Pons (tissue), 1 donor: ENCODE measurements at places on chromosomes 3 and 15.

GRCh38 chr3:190701096-190701532, 161.4 kb downstream of the GMNC start:
- peak; percentile 56 for DNase-seq

DNA sequence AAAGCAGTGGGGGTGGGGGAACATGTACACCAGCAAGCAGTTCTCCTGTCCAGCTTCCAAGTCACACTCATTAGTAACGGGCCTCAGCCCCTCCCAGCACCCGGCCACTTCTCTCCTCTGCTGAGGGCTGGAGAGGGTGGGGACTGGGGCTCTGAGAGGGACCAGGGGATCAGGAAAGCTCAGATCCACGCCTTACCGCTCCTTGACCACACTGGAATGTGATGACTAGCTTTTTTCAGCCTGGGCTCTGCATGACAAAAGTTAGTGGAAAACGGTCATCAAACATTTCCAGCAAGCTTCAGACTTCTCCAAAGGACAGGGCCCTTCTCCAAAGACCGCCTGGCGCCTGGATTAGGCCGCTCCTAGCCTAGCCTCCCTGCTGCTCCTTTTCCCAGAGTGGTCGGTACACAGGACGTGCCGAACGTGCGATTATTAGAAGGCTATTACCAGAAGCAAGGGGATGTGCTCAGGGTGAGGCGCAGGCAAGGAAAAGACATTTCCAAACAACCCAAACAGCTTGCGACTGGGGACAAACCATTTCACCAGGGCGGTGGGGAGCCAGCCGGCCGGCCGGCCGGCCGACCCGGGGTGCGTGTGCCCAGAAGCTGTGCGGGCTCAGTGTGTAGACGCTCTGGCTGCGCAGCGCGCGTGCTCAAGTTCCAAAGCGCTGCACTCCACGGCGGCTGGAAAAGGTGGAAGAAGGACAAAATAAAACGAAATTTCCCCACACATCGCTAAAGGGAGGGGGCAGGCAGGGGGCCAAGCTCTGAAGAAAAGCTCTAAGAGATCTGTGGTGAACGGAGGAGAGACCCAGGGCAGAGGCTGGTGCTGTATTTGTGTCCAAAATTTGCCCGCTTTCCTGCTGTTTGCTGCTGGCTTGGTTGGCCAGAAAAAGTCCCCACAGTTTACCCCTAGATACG, 51.0 kb upstream of the SSR3 start:
- DNase-seq = peak; percentile 17

DNA sequence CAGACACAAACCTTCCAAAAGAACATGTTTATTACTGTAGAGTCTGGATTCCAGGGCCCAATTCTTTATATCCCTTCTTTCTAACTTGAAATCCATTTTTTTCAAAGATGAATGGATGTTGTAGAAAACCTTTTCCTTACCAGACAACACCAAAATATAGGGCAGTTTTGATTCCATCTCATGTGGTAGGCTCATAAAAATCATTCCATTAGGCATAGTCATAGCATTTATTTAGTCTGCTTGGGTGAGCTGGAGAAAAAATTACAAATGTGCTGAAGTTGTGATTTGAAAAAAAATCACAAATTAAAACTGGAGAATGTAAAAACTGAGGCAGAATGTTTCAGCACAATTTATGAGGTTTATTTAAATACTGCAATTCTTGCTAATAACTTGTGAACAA, 199.3 kb upstream of the TBC1D5 start:
- DNase-seq = no peak

- peak; percentile 66 for DNase-seq
These were observed at the start of gene ABHD6 for GRCh38 chr3:58237238-58237940. Gene ABHD6, plus strand, starts transcription at chr3:58237792. Its CDS starts 18,795 bp downstream, at chr3:58256587.

GRCh38 chr3:11385326-11385725, 113.1 kb downstream of the ATG7 start:
- DNase-seq = no peak

GRCh38 chr3:125692361-125692760, 97.1 kb upstream of the OSBPL11 start:
- DNase-seq = no peak

- no peak for DNase-seq
These were observed 61.2 kb downstream of the CLDN1 start for GRCh38 chr3:190261015-190261414.

DNA sequence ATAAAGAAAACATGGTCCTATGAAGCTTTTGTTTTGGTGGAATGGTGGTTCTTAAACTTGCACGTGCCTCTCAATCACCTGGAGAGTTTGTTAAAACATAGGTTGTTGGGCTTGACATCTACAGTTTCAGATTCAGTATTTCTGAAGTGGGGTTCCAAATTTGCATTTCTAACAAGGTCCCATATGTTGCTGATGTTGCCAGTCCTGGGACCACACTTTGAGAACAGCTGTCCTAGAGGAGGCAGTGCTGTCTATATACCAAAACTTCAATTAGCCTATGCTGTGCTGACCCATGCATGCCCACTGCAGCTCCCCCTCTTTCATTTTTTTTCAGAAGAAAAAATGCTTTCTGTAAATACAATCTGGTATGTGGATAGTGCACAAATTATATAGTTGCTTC, 31.3 kb downstream of the ALCAM start:
- no peak for DNase-seq

GRCh38 chr15:82531496-82532382, 8.5 kb downstream of the RPS17 start:
- DNase-seq = no peak

- DNase-seq = no peak
These were observed 11.0 kb downstream of the PRKCD start for GRCh38 chr3:53171827-53172505.

DNA sequence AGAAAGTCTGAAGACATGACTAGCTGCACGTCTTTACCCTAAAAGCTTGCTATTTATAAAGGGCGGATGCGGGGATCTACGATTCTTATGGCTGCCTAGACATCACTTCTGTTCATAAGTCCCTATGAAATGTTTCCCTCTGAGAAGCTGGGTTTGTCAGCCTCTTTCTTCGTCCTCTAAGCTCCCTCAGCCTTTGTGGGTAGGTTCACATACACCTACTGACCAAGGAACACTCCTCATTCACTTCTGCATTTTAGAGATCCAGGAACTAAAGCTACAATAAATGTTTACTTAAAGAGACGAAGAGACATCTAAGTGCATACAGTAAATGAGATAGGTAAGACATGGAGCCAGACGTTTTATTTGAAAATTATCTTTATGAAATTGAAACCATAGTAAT, 16.7 kb upstream of the RAMAC start:
- no peak for DNase-seq

GRCh38 chr15:85792102-85792731, 2.5 kb downstream of the KLHL25 start:
- no peak for DNase-seq

GRCh38 chr3:181017690-181018089, 28.2 kb upstream of the DNAJC19 start:
- no peak for DNase-seq

- no peak for DNase-seq
These were observed 21.4 kb downstream of the STAG1 start for GRCh38 chr3:136730595-136731273.

GRCh38 chr15:30670056-30670455, 44.1 kb downstream of the ARHGAP11B start:
- no peak for DNase-seq

- no peak for DNase-seq
These were observed 4.3 kb downstream of the PEAK1 start for GRCh38 chr15:77415450-77416147.

DNA sequence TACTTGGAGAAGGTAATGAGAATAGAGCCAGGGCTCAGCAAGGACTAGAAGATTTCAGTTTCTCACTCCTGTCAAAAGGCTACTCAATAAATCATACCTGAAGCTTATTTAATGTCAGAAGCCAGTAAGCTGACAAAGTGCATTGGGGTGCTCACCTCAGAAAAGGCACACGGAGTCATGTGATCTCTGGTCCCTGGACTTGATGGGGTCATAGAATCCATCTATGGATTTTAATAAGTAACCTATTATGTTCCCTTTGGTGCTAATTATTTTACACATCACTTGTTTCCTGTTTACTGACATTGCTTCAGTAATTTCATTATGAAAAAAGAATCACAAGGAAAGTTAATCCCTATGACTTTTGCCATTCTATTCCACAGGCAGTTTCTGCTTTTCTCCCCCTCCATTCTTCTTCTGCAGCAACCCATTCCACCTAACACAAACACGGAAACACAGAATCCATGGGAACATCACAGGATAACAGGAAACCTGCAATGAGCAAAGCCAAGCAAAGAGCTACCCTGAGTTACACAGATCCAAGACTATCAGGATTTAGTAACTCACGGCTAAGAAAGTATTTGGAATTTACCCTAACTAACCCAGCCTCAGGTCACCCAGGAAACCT, 159.6 kb downstream of the MEIS2 start:
- DNase-seq = no peak

DNA sequence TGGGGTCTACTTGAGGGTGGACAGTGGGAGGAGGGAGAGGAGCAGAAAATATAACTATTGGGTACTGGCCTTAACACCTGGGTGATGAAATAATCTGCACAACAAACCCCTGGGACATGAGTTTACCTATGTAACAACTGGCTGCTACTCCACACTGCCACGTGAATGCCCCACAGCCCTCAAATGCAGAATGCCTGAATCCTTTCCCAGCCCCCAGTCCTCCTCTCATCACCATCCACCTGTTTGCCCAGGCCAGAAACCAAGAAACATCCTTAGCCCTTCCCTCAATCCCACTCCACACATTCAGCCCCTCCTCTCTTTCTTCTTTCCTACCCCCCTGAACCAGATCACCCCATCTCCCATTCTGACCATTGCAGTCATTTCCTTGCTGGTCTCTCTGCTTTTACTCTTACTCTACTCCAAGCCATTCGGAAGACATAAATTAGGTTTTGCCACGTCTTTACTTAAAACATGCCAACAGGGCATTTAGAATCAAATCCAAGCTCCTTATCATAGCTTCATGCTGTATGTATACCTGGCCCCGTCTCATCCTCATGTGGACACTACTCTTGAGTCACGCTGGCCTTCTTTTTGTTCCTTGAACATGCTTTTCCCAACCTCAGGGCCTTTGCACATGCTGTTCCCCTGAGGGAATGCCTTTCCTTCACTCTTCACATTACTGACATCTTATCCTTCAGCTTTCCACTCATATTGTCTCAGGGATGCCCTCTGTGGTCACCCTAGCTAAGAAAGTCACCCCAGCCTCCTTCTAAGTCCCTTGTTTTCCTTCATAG, 137.5 kb upstream of the ABHD17C start:
- DNase-seq = no peak
